Muscle of arm (tissue), 14 donors: ENCODE measurements at places on chromosomes 12 and 14. TPM values are rescaled to one million over a fixed set of nuclear protein-coding genes. Genes with fewer than 3 reads are reported as not detected.

The KCTD10 gene
- 34.9 TPM for polyA plus RNA-seq

The TXNRD1 gene
- polyA plus RNA-seq = not detected

The SMCO2 gene
- polyA plus RNA-seq = not detected

The ATG14 gene
- polyA plus RNA-seq = 21.0 TPM

The RDH11 gene
- 42.1 TPM for polyA plus RNA-seq

The RAB15 gene
- polyA plus RNA-seq = 40.0 TPM

The KRT77 gene
- polyA plus RNA-seq = 0.04 TPM

The TTC9 gene
- polyA plus RNA-seq = 6.1 TPM

The RNASE1 gene
- polyA plus RNA-seq = 172 TPM

The CGRRF1 gene
- 14.5 TPM for polyA plus RNA-seq

The MGP gene
- 299 TPM for polyA plus RNA-seq

The BTBD6 gene
- polyA plus RNA-seq = 43.9 TPM

The PNMA1 gene
- polyA plus RNA-seq = 22.0 TPM

The BDKRB2 gene
- polyA plus RNA-seq = 5.8 TPM

The BCL11B gene
- 1.6 TPM for polyA plus RNA-seq

The ANGEL1 gene
- 27.9 TPM for polyA plus RNA-seq

The ADAM21 gene
- polyA plus RNA-seq = not detected

The CISTR gene
- polyA plus RNA-seq = not detected

The NGB gene
- polyA plus RNA-seq = not detected

The CLEC2A gene
- 4.1 TPM for polyA plus RNA-seq

The LIN52 gene
- 8.9 TPM for polyA plus RNA-seq
